ENCODE measurements at places on chromosomes 11 and 22. TPM values are rescaled to one million over a fixed set of nuclear protein-coding genes. Genes with fewer than 3 reads are reported as not detected.

- no peak for ATAC-seq
These were observed 23.1 kb upstream of the CAPRIN1 start for GRCh38 chr11:34028425-34028824.

GRIA4 gene
- total RNA-seq = not detected

DNA sequence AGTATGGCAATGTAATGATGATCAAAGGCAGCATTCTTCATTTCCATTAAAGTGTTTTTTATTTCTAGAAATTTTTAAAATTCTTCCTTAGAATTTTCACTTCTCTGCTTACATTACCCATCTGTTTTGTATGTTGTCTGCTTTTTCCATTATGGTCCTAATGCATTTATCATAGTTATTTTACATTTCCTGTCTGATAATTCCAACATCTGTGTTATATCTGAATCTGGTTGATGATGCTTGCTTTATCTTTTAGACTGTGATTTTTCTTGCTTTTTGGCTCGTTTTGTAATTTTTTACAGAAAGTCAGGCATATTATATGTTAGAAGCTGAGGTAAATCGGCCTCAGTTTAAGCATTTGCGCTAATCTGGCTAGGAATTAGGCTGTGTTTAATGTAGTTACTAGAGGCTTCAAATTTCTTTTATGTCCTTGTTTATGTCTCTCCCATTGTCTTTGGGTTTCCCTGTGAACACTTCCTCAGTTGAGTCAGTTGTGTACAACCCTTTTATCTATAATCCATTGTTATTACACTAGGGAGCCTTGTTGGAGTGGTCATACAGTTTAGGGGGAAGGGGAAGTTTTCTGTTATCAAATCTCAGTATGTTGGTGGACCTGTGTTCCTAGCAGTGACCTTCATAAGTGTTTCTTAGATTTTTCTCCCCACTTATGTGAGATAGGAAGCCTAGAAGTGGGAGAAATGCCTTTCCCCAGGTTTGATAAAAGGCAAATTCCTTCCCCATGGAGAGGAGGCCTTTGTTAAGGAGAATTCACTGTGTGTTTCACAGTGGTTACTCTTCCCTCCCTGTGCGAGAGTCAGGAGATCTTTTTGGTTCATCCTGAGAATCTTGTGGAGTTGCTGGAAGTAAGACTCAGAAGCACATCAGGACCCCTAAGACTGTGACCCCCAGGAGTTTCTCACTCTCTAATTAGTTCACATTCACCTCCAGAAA, 437.5 kb downstream of the INSC start:
- no peak for ATAC-seq

DNA sequence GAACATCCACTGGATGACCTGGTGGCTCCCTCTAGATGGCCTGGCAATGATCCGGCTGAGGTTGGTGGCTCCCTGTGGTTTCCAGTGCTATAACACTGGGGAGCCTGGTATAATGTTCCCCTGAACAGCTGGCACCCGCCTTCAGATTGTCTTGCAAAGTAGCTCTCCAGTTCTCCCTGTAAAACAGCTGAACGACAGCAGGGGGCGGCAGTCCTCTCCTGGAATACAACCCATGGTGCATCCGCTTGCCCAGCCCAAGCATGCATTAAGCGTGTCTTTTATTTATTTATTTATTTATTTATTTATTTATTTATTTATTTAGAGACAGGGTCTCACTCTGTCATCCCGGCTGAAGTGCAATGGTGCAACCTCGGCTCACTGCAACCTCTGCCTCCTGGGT, 258.9 kb downstream of the BUD13 start:
- no peak for ATAC-seq

- ATAC-seq = no peak
These were observed 728 bp upstream of the POGLUT3 start for GRCh38 chr11:108498816-108499408.
